ENCODE measurements at places on chromosomes 4 and X.

GRCh38 chr4:136106753-136107152, 1425.5 kb downstream of the PCDH18 start:
- DNase-seq, result no peak

- no peak for DNase-seq
Observed at GRCh38 chr4:10458177-10458576, 951 bp upstream of the ZNF518B start.

DNA sequence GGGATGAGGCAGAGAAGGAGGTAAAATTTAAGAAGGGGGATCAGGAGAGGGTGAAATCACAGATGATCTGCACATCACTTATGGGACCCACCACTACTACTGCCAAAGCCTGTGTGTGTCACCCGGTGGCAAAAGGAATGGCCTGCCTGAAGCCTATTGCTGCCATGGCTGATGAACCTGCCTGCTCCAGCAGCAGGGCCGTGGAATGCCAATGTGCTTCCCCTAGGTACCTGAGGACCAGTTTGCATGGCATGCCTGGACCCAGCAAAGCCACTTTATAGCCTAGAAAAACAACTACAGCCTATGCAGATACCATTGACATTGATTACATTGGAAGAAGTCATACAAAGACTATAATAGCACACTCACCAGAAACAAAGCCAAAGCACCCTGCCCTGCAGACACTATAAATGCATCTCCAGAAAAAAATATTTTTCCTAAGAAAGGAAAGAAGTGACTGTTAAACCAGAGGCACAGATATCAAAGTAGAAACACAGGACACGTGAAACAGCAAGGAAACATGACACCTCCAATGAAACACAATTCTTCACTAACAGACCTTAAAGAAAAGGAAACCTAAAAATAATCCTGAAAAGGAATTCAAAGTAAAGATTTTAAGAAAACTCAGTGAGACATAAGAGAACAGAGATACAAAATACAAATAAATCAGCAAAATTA, 680.7 kb upstream of the GRID2 start:
- no peak for DNase-seq

DNA sequence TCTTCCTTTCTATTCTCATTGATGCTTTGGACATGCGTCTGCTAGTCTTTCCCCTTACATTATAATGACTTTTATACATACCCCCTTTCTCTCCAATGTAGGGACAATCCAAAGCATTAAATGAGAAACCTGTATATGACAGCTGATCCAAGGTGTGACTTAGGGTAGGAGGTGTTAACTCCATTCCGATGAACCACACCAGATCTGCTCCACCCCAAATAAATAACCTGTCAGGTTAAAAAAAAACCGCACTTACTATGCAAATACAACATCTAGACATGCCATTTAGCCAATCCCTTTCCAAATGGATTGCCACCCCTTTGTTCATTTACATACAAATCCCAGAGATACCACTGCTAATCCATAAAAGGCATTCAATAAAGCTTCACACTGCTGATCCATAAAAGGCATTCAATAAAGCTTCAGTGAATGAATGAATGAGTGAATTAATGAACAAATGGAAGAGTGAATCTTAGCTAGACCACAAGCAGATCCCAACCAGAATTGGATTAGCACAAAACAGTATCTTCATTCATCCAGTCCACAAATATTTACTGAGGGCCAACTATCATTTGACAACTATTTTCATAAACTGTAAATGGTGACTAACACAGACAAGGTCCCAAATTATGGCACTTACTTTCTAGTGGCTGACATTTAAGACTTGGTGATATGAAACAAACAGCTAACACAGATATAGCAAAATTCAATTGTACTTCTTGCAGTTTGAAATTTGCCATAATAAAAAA, 158.9 kb upstream of the MAP3K15 start:
- no peak for DNase-seq

- DNase-seq, result no peak
Observed at GRCh38 chrX:4028151-4028550, 314.7 kb upstream of the PRKX start.

DNA sequence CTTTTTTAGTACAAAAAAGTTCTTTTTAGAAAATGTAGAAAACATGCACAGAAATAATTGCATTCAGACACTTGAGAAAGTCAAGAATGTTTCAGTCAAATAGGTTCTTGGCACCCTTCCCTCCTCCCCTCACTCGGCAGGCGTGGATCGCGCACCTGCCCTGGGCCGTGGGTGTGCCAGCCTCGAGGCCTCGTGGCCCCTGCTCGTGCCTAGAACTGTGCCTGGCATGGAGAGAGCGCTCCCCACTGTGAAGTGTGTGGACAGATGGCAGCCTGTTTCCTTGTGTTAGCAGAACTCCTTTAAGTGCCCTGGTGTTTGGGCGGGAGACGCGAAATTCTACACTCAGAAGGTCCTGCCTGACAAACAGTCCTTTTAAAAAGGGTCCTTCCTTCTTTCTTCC, 14.7 kb downstream of the RGS12 start:
- no peak for DNase-seq

DNA sequence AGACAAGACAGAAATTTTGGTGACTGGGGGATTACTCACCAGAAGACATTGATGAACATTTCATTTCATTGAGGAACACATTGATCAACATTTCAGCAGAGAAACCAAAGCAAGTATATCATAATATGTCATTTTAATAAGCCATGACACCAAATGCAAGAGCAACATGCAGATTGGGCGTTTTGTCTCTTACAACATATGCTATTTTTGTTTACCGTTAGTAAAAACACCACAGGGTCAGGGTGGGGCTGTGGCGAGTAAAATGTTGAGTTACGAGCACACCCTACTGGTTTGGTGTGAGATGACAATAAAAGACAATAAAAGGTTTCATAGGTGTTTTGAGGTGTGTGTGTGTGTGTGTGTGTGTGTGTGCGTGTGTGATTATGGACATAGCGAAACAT, 294.5 kb downstream of the PDGFC start:
- no peak for DNase-seq
